Activated B cell treated with CpG ODN at 0.5 μM for 24 hours (primary cell): ENCODE measurements at places on chromosomes 3 and 15. TPM values are rescaled to one million over a fixed set of nuclear protein-coding genes. Genes with fewer than 3 reads are reported as not detected.

GRCh38 chr3:121443456-121443855 lies 102.3 kb downstream of the POLQ start:
- H3K27ac ChIP-seq = no peak overlapping the region
- H3K36me3 ChIP-seq = no peaks in the 10 kb centered on the region
- H3K4me1 ChIP-seq = no peaks in the 10 kb centered on the region
- no peaks in the 10 kb centered on the region for H3K27me3 ChIP-seq

The SNUPN gene
- 20.5 and 20.8 TPM in 2 replicates for total RNA-seq

- no peaks in the 10 kb centered on the region for H3K36me3 ChIP-seq
- no peak for DNase-seq
- no peak overlapping the region for H3K4me3 ChIP-seq
- no peak overlapping the region for H3K27ac ChIP-seq
- H3K27me3 ChIP-seq = peaks cover 1% of the 10 kb centered on the region
Observed at GRCh38 chr3:153038367-153038766, 123.7 kb upstream of the RAP2B start.

DNA sequence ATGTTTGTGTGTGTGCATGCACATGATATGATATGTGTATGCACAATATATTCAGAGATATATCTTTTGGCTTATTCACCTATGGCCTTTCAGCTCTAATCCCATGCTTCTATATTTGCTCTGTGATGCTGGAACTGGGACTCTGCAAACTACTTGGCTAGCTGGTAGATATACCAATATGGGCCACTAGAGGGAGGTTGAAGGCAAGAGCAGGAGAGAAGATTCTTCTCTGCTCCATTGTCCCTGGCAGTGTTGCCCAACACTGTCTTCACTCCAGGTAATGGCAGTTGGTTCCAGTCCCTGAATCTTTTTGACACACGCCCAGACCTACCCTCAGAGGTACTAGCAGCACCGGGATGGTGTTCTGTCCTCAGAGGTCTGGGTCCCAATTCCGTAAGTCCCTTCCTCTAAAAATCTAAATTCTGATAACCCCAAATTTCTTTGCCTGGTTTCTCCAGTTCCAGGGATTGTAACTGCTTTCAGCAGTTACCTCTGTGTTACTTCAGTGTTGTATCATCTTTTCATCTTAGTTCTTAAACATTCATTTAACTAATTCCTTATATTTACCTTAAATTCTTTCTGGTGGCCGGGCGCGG lies 44.7 kb downstream of the GTPBP8 start:
- H3K36me3 ChIP-seq = no peaks in the 10 kb centered on the region
- no peak overlapping the region for H3K27ac ChIP-seq
- no peak overlapping the region for H3K4me3 ChIP-seq
- no peak for DNase-seq
- H3K27me3 ChIP-seq = no peaks in the 10 kb centered on the region

DNA sequence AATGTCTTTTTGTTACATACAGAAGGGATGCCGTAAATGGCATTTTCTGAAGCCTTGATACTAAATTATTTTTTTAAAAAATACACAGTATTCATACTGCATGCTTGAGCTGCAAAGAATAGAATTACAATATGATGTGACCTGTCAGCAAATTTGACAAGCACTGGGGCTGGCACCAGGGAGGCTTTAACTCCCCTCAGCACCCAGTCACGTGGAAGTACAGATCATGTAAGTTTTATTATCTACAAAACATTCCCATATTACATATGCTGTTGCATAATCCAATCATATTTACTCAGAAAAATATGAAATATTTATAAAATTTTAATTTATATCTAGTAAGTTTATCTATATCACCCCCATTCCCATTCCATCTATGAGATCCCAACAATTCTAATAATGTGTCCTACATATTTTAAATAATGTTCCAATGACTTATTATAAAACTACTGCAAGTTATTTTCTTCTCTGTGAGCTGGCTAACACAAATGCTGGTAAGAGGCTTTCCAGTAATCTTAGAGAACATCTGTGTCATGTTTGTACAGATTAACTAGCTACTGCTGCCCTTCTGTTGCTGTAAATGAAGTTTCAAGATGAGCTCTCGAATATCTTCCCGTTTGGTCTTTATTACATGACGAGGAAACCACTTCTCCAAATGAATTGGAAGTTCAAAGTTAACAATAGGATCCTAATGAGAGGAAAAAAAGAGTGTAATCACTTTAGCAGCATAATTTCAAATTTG lies 5.2 kb upstream of the IMPG2 start:
- H3K27ac ChIP-seq = no peak overlapping the region
- H3K36me3 ChIP-seq = peaks cover 37% of the 10 kb centered on the region
- H3K27me3 ChIP-seq = no peaks in the 10 kb centered on the region
- no peak for DNase-seq

DNA sequence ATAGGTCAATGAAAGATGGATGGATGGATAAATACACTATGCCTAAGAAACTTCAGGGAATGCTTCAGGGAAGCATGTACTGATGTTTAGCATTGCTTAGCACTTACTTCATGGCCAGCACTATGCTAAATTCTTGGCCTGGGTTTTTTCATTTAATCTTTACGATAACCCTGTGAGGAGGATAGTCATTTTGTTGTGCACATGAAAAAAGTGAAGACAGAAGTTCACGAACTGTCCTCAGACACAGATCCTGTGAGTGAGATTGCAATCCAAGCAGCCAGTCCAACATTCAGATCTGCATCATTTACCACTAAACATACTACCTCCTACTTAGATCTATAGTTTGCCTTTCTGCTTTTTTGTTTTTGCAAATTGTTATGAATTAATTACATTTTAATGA lies 510.8 kb upstream of the AGTR1 start:
- no peaks in the 10 kb centered on the region for H3K27me3 ChIP-seq
- no peak for DNase-seq
- H3K4me3 ChIP-seq = no peak overlapping the region
- H3K4me1 ChIP-seq = no peaks in the 10 kb centered on the region

The FOXB1 gene
- not detected in 2 replicates for total RNA-seq

- no peak within 1 kb of the TSS for H3K27ac ChIP-seq
- no peak for DNase-seq
- H3K4me3 ChIP-seq = no peak within 1 kb of the TSS
- H3K4me1 ChIP-seq = no peaks in the 10 kb centered on the region
- no peaks in the 10 kb centered on the region for H3K36me3 ChIP-seq
- H3K27me3 ChIP-seq = peaks cover 26% of the 10 kb centered on the region
Observed at GRCh38 chr15:26866298-26867199, at the start of gene GABRA5. TSS of gene GABRA5 (plus strand) at chr15:26867062. CDS start at chr15:26869249, 2,187 bp downstream.

The BLM gene
- 18.2 and 23.4 TPM in 2 replicates for total RNA-seq

GRCh38 chr15:68317281-68318007 lies 39.9 kb downstream of the FEM1B start:
- H3K27ac ChIP-seq = no peak overlapping the region
- peaks cover 11% of the 10 kb centered on the region for H3K27me3 ChIP-seq
- H3K4me1 ChIP-seq = no peaks in the 10 kb centered on the region
- DNase-seq = no peak
- no peaks in the 10 kb centered on the region for H3K36me3 ChIP-seq

- H3K4me1 ChIP-seq = no peaks in the 10 kb centered on the region
- H3K27ac ChIP-seq = no peak overlapping the region
- DNase-seq = no peak
- no peak overlapping the region for H3K4me3 ChIP-seq
- no peaks in the 10 kb centered on the region for H3K36me3 ChIP-seq
Observed at GRCh38 chr3:176354843-176355242, 842.4 kb downstream of the TBL1XR1 start.
